ENCODE measurements at places on chromosomes 4 and X.

DNA sequence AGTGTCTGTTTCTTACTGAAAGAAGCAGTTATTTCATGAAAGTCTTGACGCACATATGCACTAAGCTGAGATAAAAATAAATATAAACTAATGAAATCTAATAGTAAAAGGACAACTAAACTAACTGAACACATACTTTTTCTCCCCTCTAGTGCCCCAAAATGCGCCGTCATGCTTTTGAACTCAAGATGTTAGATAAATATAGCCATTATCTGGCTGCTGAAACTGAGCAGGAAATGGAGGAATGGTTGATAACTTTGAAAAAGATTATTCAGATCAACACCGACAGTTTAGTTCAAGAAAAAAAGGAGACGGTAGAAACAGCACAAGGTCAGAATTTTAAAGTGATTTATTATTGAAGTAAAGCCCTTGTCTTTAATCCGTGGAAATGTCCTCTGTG, 70.2 kb downstream of the DOCK11 start:
- no peak for ATAC-seq

- no peak for ATAC-seq
These were observed 1.8 kb downstream of the TBC1D1 start for GRCh38 chr4:37892641-37893040.

DNA sequence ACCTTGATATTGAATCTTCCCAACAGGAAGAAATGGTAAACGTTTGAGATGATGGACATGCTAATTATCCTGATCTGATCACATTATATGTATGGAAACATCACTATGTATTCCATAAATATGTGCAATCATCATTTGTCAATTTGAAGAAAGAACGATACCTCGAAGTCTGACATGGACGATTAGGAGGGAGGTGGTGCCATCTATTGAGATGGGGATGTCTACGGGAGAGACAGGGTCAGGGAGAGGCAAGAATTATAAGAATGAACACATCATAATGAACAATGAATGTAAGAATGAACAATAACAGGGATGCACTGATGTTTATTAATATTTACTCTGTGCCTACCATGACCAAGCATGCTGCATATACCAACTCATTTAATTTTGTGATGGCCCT, 93.7 kb upstream of the SOD3 start:
- no peak for ATAC-seq

DNA sequence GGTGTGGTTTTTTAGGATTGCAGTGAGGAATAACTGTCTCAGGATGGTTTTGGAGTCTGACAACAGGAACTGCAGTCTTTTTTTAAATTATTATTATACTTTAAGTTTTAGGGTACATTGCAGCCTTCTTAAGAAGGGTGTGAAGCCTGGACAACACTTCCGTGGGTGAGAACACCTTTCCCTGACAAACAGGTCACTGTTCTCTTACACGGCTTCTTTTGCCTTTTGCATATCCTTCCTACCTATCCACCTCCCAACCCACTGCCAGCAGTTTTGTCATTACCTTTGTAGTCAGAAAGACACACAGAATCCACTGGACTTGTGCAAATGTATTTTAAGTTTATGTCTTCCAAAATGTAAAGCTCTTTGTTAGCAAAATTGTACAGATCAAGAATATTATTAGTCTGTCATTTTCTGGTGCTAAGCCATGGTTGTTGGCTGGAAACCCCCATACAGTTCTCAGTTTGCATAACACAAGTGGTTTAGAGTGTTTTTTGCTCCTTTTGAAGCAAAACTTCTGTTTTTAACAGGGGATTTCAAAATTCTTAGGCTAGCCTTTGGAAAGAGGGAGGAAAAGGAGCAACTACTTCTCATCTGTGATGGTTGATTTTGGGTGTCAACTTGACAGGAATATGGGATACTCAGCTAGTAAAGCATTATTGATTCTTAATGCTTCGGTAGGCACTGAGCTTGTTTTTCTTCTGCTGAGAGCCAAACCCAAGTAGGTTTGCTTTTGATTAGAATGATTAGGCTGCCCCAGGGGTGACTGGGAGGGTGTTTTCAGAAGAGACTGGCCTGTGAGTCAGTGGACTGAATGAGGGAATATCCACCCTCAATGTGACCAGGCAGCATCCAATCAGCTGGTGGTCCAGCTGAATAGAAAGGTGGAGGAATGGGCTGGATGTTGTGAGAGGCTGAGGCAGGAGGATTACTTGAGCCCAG, 29.4 kb upstream of the KLHL2 start:
- no peak for ATAC-seq

- no peak for ATAC-seq
These were observed 27.6 kb downstream of the SMIM20 start for GRCh38 chr4:25941457-25942221.

DNA sequence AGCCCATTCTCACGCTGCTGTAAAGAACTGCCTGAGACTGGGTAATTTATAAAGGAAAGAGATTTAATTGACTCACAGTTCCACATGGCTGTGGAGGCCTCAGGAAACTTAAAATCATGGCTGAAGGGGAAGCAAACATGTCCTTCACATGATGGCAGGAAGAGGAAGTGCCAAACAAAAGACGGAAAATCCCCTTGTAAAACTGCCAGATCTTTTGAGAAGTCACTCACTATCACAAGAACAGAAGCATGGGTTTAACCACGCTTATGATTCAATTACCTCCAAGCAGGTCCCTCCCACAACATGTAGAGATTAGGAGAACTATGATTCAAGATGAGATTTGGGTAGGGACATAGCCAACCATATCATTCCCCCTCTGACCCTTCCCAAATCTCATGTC, 335.5 kb downstream of the IL15 start:
- no peak for ATAC-seq

DNA sequence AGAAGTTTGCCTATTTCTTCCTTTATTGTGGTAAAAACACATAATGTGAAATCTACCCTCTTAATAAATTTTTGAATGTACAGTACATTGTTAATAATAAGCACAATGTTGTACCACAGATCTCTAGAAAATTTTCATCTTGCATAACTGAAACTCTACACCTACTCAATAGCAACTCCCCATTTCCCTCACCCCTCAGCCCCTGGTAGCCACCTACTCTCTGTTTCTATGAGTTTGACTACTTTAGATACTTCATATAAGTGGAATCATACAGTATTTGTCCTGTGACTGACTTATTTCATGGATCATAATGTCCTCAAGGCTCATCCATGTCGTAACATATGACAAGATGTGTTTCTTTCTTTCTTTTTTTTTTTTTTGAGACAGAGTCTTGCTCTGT, 446.4 kb downstream of the RPA4 start:
- no peak for ATAC-seq

DNA sequence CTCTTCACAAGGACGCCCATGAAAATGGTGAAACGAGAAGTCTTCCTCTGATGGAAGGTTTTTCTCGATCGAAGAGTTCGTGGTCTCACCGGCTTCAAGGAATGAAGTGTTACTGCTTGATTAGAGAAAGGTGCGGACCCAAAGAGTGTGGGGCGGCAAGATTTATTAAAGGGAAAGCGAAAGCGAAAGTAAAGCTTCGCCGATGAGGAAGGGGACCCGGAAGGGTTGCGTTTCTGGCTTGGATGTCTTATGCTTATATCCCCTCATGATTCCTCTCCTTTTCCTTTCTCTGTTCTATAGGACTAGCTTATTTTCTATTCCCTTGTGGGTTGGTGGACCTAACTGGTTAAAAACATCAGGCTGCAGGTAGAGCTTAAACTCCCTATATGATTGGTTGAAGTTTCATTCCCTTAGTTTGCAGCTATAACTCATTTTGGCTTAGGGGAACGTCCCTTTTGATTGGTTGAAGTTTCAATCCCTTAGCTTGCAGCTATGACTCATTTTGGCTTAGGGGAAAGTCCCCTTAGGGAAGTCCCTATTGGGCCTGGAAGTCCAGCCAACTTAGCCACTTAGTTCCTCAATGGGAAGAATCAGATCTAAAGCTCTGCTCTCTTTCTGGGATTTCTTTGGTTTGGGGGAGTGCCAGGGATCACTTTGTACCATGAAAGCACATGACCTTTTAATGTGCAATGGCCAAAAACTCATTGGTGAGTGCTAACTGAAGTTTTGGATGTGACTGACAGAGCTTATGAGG, 1025.0 kb upstream of the PCDH10 start:
- ATAC-seq: no peak

- peak; percentile 57 for ATAC-seq
These were observed 26.2 kb upstream of the SCRG1 start for GRCh38 chr4:173424899-173425805.

DNA sequence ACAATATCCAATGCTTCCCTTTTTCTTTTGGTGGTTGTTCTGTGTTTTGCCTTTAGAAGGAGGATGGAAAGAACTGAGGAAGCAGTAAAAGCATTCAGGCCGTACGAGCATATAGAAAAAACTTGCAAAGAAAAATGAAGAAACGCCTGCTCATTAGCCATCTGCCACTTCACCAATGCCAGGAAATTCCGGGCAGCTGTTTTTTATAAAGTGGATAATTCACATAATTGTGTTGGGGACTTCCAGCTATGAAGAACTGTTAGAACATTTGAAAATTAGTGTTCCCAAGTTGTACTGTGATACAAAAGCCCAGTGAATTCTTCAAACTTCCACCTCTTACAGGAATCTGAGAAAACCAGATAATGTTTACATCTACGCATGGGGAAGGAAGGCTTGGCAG, 11.7 kb downstream of the RELL1 start:
- no peak for ATAC-seq

DNA sequence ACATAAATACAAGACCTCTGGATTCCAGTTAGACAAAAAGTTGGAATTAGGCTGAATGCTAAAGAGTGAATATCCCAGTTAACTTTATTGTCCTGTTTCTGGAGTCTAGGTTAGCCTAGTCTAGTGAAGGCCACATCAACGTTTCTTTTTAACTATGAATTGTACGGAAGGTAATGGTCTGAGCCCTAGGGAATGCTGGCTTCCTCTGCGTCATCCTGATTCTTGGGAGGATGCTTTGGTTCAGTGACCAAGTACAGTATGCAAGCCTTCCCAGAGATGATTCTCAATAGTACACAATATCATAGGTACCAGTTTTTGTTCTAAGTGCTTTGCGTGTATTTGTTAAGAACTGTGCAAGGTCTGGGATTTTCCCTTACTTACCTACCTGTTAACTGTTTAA, 11.8 kb downstream of the DIAPH2 start:
- no peak for ATAC-seq

DNA sequence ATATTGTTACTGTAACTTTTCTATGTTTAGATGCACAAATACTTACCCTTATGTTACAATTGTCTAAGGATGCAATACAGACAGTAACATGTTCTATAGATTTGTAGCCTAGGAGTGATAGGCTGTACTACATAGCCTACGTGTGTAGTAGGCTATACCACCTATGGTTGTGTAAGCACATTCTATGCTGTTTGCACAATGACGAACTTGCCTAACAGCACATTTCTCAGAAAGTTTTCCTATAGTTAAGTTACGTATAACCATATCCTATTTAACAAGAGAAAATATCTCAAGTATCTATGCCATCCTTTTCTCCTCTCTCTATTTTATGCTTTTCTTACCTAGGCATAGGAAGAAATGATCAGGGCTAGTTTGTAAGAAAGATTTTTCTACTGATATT, 710.8 kb upstream of the HTR2C start:
- no peak for ATAC-seq

DNA sequence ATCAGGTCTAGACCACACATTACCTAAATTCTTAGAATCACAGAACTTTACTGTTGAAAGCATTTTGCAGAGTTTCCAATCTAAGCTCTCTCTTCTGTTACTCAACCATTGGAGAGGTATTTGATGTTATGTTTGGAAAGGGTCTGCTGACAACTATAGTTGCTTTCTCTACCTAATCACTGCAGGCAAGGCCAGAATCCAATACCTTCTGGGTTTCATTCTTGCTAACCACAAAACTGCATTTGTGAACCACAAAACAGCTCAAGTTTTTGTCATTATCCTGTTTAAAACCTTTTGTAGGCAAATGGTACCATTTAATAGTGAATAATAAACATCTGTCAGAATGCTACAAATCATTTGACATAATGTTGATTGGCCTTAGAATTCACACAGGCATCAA, 380.1 kb downstream of the GASK1B start:
- no peak for ATAC-seq

DNA sequence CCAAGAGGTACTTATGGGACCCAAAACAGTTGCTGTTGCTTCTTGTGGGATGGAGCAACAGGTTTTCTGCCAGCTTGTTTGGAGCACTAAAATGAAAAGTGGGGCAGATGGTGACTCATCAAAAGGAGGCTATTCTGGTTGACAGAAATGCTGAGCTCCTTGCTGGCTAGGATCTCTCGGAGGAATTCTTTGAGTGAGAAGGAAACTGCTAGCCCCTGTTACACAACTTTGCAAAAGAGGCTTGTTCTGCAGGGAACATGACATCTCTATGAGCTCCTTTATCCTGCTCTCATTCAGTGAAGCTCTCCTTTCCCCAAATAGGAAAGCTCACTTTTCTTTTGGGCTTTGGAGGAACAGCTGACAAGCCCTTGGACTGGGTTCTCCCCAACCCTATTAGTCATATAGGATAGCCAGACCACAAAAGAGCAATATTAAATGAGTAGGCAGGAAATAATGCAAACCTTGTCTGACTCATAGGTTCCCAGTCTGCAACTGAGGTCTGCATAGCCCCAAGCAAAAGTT, 108.3 kb downstream of the CDS1 start:
- peak; percentile 77 for ATAC-seq

DNA sequence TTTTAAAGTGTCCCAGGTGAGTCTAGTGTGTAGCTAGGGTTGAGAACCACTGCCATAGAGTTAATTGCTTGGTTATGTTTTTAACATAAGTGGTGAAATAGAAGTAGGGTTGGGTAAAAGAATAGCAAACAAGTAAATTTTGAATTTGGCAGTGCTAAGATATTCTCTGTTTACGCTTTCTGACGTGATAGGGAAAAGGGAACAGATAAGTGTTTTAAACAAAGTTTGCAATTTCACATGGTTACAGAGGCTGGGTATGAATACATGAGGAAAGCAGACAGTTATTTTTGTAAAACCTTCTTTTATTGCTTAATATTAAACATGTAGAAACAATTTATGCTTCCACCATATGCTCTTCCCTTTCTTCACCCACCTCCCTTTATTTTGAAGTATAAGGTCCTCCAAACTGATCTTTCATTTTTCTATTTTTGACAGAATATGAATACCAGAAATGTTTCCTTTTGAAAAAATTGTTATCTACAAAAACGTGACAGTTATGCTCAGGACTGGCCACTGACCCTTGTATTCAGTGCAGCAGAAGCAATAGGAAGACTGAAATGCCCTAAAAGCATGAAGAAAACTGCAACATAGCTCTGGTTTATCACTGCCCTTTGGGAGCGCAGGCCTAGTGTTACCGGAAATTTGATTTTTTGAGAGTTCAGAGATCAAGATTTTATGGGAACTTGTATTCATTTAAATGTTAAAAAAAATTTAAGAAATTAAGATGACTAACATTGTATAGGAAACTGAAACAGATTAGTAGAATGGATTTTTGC, 214.4 kb upstream of the ARSJ start:
- no peak for ATAC-seq

GRCh38 chrX:54926978-54927377, 6.4 kb downstream of the TRO start:
- ATAC-seq: no peak
